NCI-H1105 (cell line): ENCODE measurements at places on chromosomes 2 and 18.

DNA sequence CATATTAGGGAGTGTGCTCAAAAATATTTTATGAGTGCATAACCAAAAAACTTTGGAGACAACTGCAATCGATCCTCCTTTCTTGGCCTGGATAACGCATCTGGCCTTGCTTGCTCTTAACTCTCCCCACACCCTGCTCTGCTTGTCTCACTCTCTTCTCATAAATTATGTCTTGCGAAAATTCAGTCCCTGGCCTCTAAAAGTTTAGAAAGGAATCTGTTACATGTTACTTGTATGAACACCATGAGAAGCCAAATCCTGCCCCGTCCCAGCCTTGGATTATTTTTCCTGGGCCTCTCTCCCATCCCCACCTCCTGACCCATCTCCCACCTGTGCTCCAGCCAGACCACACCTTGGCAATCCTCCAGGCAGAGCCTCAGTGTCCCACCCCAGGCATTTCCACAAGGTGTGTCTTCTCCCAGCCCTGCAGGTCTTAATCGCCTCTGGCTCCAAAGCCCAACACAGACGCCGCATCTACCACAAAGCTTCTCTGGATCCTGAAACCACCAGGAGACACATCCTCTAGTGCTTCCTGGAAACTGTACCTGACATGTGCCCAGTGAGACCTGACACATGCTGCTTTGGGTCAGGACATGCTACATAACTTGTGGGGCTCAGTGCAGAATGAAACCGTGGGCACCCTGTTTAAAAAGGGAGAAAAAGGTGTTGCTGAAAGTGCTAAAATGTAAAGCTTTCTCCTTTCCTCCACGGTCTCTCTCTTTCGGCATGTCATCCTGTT lies 99.6 kb upstream of the ST3GAL5 start:
- no peak for DNase-seq

DNA sequence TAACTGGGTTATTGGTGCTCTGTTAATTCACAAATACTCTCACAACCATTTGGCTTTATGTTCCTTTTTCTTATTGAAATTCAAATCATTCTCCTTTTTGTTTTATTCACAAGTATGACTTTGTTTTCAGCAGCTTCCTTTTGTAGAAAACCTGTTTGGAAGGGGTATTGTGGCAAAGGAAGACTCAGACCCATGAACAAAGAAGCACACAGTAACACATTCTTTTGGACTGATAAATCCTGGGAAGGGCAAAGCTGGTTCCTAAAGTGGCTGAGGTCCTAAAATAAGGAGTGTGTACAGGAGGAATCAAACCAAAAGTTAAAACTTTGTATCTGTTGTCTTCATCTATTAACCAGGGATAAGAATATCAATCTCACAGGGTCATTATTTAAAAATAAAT lies 374.7 kb upstream of the FIGN start:
- DNase-seq: no peak

DNA sequence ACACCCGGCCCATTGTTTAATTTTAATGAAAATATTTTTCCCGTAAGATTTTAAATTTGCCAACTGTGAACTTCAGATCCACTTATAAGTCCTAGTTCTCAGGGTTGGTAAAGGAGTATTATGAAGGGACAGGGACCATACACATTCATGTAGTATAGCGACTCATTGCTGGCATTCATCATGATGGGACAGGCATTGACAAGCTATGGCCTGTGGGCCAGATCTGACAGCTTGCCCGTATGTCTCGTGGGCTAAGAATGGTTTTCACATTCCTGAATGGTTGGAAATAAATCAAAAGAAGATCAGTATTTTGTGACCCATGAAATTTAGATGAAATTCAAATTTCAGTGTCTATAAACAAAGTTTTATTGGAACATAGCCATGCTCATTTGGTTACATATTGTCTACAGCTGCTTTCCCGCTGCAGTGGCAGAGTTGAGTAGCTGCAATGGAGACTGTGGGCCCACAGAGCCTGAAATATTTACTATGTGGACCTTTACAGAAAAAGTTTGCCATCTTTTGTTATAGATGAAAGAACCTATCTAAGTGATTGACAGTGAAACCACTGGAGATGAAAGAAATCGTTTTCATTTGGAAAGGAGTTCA lies 4.1 kb downstream of the RAPGEF4 start:
- no peak for DNase-seq

GRCh38 chr2:162242586-162243280 lies 512 bp downstream of the FAP start:
- DNase-seq: no peak

GRCh38 chr18:41853280-41853679 lies 101.8 kb upstream of the PIK3C3 start:
- DNase-seq: no peak

- DNase-seq: no peak
These were observed 36.9 kb downstream of the RPL37A start for GRCh38 chr2:216535454-216535995.
